Left kidney (tissue), 8 donors: ENCODE measurements at places on chromosomes 6 and 20. TPM values are rescaled to one million over a fixed set of nuclear protein-coding genes. Genes with fewer than 3 reads are reported as not detected.

GRCh38 chr6:33933101-33933500 lies 129.3 kb upstream of the MLN start:
- no peak for DNase-seq

- no peak for DNase-seq
Observed at GRCh38 chr6:100475554-100476320, 11.0 kb upstream of the SIM1 start.

GRCh38 chr6:144568241-144568640 lies 283.1 kb downstream of the UTRN start:
- DNase-seq = no peak

DNA sequence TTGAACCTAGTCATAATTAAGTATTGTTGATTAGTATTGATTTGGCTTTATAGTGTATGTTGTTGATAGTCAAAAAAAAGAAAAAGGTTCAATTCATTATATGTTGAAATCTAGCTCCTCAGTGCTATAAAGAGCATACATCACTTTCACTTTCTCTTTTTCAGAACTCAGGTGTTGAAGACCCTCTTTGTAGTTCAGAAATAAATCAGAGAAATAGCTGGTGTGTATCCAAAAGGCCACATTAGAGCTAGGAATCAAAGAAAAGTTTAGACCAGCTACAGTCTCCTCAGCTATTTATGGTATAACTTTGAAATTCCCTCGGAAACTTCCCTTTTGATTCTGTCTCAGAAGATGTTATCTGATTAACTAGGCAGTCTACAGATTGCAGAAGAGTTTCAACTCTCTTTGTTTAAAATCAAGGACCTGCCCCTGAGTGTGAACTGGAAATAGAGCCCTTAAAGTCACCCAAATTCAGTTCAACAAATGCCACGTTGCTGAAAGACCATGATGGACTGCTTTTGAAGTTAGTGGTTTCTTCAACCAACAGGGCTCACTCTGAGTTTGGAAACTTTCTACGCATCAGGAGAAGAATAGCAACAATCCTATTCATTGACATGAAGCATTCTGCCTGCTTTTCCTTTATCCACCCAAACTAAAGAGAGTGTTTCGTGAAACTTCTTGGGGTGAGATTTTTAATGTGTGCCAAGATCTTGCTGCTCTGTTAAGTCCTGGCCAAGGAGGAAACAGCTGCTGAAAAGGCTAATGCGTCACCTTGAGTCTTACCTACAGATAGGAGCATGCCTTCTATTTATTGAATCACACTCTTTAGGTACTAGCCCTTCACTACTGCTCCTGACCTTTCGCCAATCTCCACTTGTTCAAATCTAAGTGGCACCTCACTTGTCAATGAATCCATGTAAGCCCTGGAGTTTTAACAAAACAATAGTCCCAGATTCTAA lies 111.7 kb downstream of the TNFRSF21 start:
- DNase-seq = no peak

- DNase-seq = no peak
Observed at GRCh38 chr6:80480421-80481157, 374.1 kb downstream of the BCKDHB start.

DNA sequence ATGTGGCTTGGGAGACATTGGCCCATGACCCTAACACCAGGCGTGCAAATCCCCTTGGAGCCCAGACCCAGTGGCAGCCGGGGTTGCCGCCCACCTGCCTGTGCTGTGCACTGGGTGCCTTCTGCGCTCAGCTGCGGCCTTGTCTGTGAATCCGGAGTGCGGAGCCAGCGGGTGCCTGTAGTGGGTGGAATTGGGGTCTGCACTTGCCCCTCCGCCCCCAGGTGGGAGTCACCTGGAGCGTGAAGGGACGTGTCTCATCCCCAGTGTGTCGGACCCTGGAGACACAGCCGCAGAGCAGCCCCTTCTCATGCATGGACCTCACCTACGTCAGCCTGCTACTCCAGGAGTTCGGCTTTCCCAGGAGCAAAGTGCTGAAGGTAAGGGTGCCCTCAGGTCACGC lies 22.9 kb upstream of the PYGB start:
- DNase-seq = no peak

GRCh38 chr20:46742669-46743045 lies 33.2 kb downstream of the SLC2A10 start:
- DNase-seq = no peak

DNA sequence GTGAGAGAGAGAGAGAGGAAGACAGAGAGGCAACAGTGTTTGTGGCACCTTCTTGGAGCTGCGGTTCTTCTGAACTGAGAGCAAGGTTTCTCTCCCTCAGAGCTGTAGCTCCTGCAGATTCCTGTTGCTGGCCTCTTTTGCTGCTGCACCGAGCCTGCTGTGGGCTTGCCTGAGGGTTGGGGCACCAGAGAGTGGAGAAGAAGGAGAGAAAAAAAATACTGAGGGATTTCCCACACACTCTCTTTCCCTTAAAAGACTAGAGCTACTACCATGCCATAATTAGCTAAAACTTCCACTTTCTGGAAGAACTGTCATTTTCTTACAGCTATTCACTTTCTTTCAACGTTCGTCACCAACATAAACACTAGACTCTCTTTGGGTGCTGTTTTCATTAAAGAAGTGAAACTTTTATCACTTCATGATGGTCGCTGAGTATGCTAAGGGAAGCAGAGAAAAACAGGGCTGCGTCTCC lies 18.2 kb upstream of the ECI2 start:
- DNase-seq = no peak

- no peak for DNase-seq
Observed at GRCh38 chr20:57980506-57980905, 247.9 kb downstream of the ANKRD60 start.

DNA sequence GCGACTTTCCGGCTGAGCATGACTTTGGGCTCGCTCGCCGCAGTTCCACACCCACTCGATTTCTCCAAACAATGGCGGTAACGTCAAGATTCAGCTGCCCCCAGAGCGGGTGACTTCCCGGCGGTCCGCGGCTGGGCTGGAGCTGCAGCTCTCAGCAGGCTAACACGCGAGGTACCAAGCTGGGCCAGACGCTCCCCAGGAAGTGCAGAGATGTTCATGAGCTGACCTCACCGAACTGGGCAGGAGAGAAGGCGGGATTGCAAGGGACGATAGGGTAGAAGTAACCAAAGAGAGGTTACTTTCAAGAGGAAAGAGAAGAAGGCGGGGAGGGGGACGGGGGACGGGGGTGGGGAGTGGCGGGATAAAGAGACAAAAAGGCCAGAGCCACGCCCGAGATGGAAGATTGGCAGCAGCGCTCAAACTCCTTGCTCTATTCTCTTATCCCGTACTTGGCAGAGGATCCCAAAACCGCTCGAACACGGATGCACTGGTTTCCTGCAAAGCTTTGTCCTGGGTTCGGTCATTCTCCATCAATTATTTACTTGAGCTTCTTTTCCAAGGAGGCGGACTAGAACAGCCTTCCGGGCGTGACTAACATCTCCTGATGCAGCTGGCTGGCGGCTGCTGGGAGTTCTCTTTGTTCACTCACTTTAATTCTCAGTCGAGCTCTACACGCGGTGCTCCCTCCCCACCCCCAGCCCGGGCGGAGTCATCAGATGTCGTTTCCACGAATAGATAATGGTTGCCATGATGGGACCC lies at the start of gene MTCL3:
TSS of gene MTCL3 (minus strand) at position 626 of the 759 bp plus-strand sequence.
- DNase-seq = peak; percentile 27

DNA sequence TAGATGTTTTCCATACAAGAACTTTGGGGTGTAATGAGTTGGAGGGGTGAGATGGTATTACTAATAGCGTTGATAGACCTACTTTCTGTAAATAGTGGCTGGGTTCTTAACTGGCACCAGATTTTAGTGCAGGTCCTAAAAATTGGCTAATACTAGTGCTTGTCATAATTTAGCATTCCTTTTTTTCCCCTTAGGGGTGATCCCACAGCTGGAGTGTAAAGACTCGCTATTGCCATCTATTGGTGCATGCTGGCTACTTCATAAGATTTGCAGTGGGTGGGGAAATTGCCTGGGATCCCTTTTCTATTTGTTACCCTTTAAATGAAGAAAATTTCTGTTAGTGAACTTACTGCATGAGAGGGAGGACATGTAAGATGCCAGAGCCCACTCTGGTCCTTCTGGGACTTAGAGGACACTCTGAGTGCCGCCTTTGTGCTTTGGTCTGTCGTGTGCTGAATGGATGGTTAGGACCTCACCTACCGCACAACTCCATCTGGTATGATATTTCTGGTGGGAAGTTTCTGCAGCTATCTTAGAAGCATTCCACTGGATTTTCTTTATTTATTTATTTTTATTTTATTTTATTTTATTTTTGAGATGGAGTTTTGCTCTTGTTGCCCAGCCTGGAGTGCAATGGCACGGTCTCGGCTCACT lies 195.5 kb downstream of the JARID2 start:
- peak; percentile 75 for DNase-seq

DNA sequence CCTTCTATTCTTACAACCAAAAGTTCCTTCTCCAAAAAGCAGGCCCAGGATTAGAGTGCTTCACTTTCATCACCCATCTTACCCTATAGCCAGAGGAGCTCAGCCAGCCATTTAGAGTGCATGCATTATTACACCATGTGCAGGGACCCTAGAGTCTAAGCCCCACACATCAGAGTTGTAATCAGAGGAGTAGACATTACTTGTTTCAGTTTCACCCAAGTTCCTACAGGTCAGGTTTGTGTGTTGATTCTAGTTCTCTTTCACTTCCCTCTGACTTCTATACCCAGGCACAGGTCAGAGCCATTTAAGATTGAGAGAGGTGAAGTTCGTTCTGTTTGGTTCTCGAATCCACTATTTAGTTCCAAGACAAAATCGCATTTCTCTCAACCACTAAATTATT lies 16.3 kb upstream of the ARFGEF3 start:
- DNase-seq = no peak

- DNase-seq = no peak
Observed at GRCh38 chr6:135018052-135018451, 36.6 kb downstream of the HBS1L start.

DNA sequence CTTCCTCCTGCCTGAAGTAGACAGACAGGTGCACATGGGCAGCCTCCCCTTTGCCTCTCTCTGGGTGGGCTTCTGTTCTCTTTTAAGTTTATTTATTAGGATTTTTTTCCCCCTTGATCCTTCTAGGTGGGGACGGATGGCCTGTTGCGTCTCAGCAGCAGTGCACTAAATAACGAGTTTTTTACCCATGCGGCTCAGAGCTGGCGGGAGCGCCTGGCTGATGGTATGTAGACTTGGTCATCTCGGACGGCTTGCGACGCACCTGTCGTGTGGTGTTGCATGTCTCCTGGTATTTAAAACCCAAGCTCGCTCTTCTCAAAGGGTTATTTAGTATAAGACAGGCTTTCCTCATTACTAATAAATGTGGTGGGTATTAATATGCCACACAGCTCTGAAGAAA lies 73.3 kb downstream of the ASXL1 start:
- DNase-seq = no peak

- no peak for DNase-seq
Observed at GRCh38 chr20:47392015-47392720, 35.7 kb upstream of the ZMYND8 start.

- no peak for DNase-seq
Observed at GRCh38 chr20:62804021-62804626, 511 bp upstream of the OGFR start.

- DNase-seq = no peak
Observed at GRCh38 chr6:157449610-157450009, 68.6 kb downstream of the ZDHHC14 start.

GRCh38 chr20:57941604-57942381 lies 232.0 kb upstream of the PMEPA1 start:
- DNase-seq = peak; percentile 35

The CITED2 gene
- 142 TPM for polyA plus RNA-seq

The FABP7 gene
- polyA plus RNA-seq = 0.20 TPM

The WFDC10B gene
- polyA plus RNA-seq = not detected

The TP53TG5 gene
- 2.0 TPM for polyA plus RNA-seq

The ABCC10 gene
- 28.9 TPM for polyA plus RNA-seq

The SMOC2 gene
- 20.5 TPM for polyA plus RNA-seq

The APMAP gene
- 92.2 TPM for polyA plus RNA-seq
